ENCODE measurements at places on chromosomes 2 and 18. TPM values are rescaled to one million over a fixed set of nuclear protein-coding genes. Genes with fewer than 3 reads are reported as not detected.

CYP1B1 gene
- 8.3 TPM for total RNA-seq

STRN gene
- 15.5 TPM for total RNA-seq

PRSS56 gene
- not detected for total RNA-seq

LHCGR gene
- not detected for total RNA-seq

HOXD4 gene
- 0.05 TPM for total RNA-seq

IL1RL1 gene
- not detected for total RNA-seq

CNTNAP5 gene
- not detected for total RNA-seq

CFC1 gene
- total RNA-seq: not detected

DSG2 gene
- total RNA-seq: 0.34 TPM
